ENCODE measurements at places on chromosomes 1 and 21.

DNA sequence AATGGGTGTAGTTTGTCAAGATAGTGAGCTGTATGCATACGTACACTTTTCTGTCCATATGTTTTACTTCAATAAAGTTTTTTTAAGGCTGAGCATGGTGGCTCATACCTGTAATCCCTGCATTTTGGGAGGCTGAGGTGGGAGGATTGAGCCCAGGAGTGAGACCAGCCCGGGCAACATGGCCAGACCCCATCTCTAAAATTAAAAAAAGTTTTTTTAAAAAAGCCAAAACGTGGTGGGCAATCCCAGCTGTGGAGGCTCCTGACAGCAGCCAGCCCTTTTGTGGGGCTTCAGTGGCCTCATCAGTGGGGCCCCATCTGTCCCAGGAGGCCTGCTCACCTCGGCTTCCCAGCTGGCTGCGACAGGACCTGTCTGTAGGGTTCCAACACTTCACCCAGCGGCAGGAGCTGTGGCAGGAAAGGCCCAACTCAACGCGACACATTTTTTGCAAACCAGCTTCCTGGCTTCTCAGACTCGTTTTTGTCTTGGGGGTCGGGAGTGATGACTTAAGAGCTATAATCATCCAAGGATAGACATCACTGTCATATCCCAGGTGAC lies 56.9 kb upstream of the LBR start:
- DNase-seq, result no peak

GRCh38 chr1:108209456-108210108 lies 9.4 kb upstream of the SLC25A24 start:
- DNase-seq, result no peak

DNA sequence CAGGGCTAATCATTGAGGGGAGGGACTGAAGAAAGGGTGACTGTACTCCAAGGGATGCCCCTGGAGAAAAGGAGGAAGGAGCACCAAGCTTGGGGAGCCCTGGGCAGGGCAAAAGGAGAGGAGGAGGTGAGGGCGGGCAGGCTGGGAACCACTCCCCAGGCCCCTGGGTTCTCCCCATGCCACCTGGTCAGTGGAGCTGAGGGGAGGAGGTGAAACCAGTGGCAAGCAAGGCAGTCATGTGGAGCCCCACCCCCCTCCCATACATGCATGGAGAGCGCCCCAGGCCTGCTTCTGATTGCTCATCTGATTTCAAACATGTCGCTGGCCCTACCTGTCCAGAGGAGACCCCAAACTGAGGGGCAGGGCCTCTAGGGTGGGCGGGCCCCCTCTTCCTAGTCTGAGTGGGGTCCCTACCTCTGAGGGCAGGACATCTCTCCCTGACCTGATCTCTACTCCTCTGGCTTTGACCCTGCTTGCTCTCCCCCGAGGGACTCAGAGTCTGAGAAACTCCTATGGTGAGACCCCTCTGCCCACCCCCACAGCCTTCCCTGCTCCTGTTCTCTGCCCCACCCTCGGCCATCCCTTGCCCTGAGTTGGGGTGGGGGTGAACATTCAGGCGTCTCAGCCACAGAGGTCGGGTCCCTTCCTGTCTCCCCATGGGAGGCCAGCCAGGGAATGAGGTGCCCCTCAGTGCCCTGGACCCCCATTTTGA lies 18.6 kb downstream of the INSRR start:
- no peak for DNase-seq

- DNase-seq, result no peak
Measured at GRCh38 chr1:213858581-213858980, 129.2 kb upstream of the PROX1 start.

DNA sequence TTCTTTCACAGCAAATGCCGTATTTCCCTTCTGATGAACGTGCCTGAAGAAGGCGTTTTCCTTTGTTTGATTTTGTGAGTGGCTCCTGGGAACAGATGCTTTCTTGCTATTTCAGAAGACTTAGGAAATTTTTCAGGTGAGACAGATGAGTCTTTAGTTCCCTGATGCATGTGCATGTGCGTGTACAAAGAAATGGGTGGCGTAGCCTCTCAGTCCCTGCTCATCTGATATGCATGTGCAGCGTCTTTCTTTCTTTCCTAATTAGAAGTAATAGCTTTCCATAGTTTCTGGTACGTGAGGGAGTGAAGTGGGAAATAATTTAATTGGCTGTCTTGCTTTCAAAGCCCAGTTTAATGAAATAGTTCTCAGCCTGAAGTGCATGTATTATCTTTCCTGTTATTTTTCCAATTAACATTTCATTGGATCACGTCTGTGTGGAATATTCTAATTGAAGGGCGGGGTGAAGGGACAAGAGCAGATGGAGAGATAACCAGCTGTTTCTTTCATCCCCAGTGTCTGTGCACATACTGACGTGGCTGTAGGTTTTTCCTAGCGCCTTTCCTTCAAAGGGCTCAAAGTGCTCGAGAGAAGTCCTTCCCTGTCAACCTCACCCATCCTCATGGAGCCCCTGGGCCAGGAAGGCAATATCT lies 104.3 kb downstream of the FAM78B start:
- no peak for DNase-seq

GRCh38 chr1:32200226-32201010 lies at the start of gene CCDC28B:
Gene CCDC28B, plus strand, starts transcription at chr1:32200595. Its CDS starts 1,341 bp downstream, at chr1:32201936.
- DNase-seq, result peak; percentile 51

GRCh38 chr1:32991819-32992488 lies 27.3 kb upstream of the RNF19B start:
- DNase-seq, result no peak

GRCh38 chr1:186093437-186093836 lies 281.6 kb downstream of the TPR start:
- peak; percentile 69 for DNase-seq

GRCh38 chr1:20974069-20974468 lies 187.0 kb upstream of the HP1BP3 start:
- no peak for DNase-seq

DNA sequence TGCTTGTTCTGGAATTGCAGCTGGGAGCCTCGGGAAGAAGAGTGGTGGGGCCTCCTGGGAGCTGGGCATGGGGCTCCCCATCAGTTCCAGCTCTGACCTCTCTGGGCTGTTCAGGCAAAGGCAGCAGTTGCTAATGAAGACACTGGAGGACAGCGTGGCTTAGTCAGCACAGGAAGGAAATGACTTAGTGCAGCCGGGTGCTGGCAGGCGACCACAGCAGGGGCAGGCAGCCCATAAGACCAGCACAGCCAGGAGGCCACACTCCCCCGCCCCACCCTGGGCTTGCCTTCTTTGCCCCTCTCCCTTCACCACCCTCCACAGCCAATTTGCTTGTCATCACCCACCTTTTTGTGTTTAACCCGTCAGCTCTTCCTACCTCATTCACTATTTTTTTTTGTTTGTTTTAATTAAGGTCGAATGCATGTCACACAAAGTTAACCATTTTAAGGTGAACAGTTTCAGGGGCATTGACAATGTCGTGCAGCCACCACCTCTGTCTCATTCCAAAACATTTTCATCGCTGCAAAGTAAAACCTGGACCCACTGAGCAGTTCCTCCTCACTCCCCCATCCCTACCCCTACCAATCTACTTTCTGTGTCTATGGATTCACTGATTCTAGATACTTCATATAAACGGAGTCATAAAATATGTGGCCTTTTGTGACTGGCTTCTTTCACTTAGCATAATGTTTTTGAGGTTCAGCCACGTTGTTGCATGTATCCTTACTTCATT lies 10.9 kb downstream of the OLIG2 start:
- DNase-seq, result peak; percentile 85

DNA sequence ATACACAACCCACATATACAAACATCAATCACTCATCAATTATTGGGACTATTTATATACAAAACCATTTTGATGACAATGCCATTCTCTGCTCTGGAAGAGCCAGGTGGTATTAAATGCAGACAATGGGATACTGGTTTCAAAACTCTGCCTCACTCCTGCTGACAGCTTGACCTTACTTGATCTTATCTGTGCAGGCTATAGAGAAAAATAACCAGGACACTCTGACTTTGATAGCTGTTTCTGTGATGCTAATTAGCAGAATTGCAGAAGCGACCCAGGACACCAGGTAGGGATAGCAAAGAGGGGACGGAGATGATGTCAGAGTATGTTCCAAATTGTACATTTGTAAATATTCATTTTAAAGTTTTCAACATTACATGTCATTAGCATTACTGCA lies 89.5 kb downstream of the OLFM3 start:
- no peak for DNase-seq

GRCh38 chr1:205749234-205750137 lies 496 bp downstream of the NUCKS1 start:
- peak; percentile 98 for DNase-seq

DNA sequence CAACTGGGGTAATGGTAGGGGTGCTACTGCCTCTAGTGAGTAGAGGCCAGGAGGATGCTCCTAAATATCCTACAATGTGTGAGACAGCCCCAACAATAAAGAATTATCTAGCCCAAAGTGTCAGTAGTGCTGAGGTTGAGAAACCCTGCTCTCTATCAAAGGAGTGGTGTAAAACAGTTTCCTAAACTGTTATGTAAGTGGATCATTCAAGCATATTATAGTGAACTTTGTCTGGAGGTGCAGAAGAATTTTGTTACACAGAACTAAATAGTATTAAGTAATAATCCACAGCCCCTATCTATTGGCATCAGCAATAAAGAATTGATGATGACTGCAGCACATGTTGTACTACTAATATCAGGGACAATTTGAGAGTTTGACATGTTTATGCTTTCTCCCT lies 20.3 kb upstream of the TARS2 start:
- DNase-seq, result no peak

GRCh38 chr1:206803221-206803730 lies 31.0 kb upstream of the IL10 start:
- no peak for DNase-seq

- DNase-seq, result no peak
Measured at GRCh38 chr1:34867415-34867814, 7.9 kb upstream of the SMIM12 start.

GRCh38 chr1:36692465-36693160 lies 209.9 kb upstream of the CSF3R start:
- no peak for DNase-seq

GRCh38 chr1:26399034-26399433 lies 11.6 kb upstream of the LIN28A start:
- no peak for DNase-seq

DNA sequence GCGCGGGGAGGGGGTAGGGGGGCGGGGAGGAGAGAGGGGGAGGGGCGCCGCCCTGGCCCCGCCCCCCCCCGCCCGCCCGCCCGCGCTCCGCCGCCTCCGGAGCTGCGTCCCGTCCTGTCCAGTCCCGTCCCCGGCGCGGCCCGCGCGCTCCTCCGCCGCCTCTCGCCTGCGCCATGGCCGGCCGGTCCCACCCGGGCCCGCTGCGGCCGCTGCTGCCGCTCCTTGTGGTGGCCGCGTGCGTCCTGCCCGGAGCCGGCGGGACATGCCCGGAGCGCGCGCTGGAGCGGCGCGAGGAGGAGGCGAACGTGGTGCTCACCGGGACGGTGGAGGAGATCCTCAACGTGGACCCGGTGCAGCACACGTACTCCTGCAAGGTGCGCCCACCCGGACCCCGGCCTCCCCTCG lies at the start of gene AGRN:
TSS of gene AGRN (plus strand) at position 121 of the 405 bp plus-strand sequence. CDS start at position 174, 53 bp downstream.
- DNase-seq, result peak; percentile 44

DNA sequence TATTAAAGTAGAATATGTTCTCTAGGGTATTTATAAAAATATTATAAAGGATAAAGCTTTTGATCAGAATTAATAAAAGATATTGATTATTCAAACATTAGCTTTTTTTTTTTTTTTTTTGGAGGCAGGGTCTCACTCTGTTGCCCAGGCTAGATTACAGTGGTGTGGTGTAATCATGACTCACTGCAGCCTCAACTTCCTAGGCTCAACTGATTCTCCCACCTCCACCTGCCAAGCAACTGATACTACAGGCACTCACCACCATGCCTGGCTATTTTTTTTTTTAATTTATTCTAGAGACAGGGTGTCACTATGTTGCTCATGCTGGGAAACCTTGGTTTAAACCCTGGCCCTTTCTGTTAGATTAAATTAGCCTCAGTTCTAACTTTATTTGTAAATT lies 188.3 kb downstream of the CLEC20A start:
- DNase-seq, result no peak

- no peak for DNase-seq
Measured at GRCh38 chr1:177287270-177287669, 116.5 kb downstream of the BRINP2 start.

DNA sequence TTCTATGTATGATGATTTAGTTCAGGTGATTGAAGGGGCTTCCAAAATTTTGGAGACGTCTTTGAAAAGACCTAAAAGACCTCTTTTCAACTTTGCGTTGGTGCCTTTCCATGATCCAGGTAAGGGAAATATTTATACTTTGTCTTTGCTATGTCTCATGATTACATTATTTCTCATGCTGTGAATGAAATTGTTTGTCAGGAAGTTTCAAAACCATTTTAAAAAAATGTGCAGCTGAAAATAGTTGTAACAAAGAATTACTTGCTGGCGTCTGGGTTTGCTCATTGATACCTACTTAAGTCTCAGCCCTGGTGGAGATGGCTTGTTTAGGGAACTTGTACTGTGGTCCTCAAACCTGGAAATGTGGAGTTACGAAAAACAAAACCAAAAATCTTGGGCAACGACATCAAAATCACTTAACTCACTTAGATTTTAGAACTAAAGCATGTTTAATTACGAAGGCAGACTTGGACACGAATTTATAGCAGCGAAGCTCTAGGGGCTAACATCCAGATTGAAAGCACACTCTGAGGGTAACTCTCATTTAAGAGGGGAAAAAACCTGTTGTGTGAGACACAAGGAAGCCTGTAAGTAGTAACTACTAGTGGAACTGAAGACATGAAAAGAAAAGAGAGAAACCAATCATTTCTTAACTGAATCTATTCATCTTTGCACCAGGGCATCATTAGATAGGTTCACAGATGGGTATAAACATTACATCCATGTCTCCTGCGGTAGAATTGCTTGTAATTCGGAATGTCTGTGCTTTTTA lies 924 bp downstream of the HMCN1 start:
- no peak for DNase-seq

GRCh38 chr1:94068999-94069918 lies 51.7 kb downstream of the ABCA4 start:
- DNase-seq, result peak; percentile 97

DNA sequence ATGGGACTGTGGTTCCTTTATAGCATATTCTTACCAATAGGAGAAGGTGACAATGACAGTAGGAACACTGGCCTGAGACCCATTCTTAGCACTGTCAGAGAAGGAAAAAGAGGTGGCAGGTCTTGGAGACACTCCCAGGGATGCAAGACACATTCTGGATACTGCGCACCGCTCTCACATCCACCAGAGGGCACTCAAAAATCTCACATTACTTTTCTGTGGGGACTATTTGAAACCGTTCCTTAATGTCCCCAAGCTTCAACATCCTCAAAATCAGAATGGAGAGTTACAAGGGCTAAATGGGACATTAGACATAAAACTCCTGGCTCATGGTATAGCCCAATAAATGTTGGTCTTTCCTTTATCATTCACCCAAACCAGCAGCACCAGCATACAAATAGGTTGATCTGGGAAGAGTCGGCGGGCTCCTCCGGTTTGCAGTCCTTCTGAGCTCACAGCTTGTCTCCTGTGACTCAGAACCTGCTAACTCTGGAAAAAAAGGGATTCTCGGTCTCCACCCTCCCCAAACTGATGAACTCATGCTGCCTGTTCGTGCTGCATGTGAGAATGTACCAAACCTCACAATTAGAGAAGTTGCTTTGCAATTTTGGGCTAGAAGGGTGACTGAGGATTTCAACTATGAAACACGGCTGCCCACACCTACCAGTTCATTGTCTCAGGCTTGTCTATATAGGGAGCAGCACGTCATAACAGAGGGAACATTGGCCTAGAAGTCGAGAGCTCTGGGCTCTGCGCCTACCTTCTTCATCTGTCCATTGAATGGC lies 40.2 kb downstream of the IL12RB2 start:
- peak; percentile 75 for DNase-seq
